Left ventricle myocardium inferior (tissue), 1 donor: ENCODE measurements at places on chromosomes 1 and 21. TPM values are rescaled to one million over a fixed set of nuclear protein-coding genes. Genes with fewer than 3 reads are reported as not detected.

DNA sequence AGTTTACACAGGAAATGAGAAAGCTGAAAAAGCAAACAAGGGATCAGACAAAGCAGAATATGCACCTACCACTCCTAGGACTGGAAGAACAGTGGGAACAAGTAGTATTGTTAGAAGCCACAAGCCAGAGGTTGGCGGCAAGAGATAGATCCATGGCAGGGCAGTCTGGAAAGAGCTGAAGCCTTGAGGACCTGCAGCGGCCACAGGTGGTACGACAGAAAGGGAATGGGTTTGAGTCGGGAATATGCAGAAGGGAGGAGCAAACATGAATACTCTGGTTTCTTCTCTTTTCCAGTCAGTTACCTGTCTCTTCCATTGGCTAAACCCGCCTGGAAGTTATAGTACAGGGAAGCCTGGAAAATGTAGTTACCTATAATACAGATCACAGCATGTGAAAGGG, 3.9 kb upstream of the PCNX2 start:
- no peaks in the 10 kb centered on the region for H3K36me3 ChIP-seq
- H3K27ac ChIP-seq: no peak overlapping the region
- DNase-seq: no peak
- peaks cover 11% of the 10 kb centered on the region for H3K4me1 ChIP-seq

ANKRD35 gene
- 0.77 TPM for total RNA-seq

- peak overlapping the region; percentile 87 for H3K27ac ChIP-seq
- H3K27me3 ChIP-seq: no peaks in the 10 kb centered on the region
- DNase-seq: peak; percentile 74
These were observed 71.8 kb upstream of the MACF1 start for GRCh38 chr1:39132505-39133339.

SLC2A5 gene
- 4.2 TPM for total RNA-seq

DNA sequence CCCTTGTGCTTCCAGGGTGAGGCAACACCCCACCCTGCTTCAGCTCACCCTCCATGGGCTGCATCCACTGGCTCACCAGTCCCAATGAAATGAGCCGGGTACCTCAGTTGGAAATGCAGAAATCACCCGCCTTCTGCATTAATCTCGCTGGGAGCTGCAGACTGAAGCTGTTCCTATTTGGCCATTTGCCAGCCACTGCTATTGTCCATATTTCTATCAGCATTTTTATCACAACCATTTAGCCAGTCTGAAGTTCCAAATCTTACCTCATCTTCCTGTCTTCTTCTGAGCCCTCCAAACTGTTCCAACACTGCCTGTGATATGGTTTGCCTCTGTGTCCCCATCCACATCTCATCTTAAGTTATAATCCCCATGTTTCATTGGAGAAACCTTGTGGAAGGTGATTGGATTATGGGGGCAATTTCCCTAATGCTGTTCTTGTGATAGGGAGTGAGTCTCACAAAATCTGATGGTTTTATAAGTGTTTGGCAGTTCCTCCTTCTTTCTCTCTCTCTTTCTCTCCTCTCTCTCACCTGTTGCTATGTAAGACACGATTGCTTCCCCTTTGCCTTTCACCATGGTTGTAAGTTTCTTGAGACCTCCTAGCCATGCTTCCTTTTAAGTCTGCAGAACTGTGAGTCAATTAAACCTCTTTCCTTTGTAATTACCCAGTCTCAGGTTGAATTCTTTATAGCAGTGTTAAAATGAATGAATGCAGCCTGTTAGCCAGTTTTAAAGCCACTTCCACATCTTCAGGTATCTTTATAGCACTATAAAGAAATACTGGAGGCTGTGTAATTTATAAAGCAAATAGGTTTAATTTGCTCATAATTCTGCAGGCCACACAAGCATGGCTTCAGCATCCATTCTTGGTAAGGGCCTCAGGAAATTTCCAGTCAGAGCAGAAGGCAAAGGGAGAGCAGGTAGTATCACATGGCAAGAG, 203.5 kb downstream of the FCRL5 start:
- H3K27me3 ChIP-seq: peaks cover 18% of the 10 kb centered on the region
- H3K4me1 ChIP-seq: no peaks in the 10 kb centered on the region
- DNase-seq: no peak
- H3K4me3 ChIP-seq: no peak overlapping the region

F5 gene
- 14.7 TPM for total RNA-seq
